ENCODE measurements at places on chromosomes 6 and 20.
A peak's percentile ranks its signal among the peaks of the same experiment; 100 is the strongest.

- DNase-seq: no peak
Measured at GRCh38 chr6:104711371-104711770, 148.3 kb downstream of the HACE1 start.

DNA sequence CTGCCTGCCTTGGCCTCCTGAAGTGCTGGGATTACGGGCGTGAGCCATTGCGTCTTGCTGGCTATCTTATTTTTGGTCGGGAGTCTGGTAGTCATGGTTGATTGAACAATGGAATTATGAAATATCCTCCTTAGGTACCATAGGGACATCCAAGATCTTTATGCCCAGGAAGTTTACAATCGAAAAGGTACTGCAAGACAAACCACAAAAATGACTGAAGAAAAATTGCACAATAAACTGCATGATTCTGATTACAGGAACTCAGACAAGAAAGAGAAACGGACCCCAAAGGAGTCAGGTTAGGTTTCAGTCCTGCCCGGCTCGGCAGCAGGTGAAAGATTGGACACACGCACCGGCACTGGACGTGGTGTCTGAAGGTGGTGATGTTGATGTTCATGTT, 5.3 kb downstream of the SLC26A8 start:
- DNase-seq: no peak

- no peak for DNase-seq
Measured at GRCh38 chr20:591941-592340, 18.2 kb downstream of the TCF15 start.

DNA sequence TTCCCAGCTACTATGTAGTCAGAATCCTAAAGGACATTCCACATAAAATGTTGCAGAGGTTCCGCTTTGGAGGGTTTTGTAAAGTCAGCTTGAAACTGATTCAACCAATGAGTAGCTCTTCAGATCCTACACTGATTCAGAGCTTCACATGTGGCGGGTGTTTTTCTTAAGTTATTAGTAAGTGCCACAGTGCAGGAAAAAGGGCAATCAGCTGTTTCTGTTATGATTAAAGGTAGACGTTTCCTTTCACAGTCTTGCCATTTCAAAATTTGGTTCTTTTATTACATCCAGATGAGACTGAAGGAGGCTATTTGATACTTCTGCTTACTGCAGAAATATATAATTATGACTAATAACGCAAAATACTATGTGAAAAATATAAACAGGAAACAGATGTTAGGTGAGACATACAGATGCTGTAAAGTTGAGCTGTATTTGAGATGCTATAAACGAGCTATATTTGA, 443.9 kb downstream of the CDKAL1 start:
- DNase-seq: no peak

DNA sequence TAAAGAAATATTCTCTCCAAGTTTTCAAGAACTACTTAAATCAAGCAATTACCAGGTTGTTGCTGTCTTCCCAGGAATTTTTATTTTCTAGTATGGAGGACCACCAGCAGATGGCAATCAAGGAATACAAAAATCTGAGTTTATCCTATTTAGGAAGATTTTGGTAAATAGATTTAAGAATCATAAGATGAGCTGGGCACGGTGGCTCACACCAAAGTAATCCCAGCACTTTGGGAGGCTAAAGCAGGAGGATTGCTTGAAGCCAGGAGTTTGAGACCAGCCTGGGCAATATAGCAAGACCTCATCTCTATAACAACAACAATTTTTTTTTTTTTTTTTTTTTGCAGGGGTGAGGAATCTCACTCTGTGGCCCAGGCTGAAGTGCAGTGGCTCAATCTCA, 19.3 kb upstream of the SEC63 start:
- DNase-seq: no peak

DNA sequence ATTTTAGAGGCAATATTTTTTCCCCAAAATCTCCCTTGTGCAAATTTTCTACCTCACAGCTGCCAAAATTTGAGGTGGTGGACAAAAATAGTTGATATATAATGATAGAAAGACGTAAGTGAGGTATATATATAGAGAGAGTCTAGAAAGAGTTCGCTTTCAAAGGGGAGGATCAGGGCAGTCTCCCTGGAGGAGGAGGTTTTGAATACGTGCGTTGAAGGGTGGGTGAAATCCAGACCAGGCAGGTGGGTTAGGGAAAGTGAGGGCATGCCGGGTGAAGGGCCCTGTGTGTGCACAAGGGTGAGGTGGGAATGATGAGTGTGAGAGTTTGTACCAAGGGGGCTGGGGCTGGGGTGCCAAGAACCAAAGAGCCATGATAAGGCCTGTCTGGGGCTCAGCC, 100.2 kb downstream of the CEBPB start:
- no peak for DNase-seq

- DNase-seq: no peak
Measured at GRCh38 chr6:133241901-133242636, 912 bp downstream of the EYA4 start.

- peak; percentile 61 for DNase-seq
Measured at GRCh38 chr6:30490026-30490876, 942 bp downstream of the HLA-E start.

DNA sequence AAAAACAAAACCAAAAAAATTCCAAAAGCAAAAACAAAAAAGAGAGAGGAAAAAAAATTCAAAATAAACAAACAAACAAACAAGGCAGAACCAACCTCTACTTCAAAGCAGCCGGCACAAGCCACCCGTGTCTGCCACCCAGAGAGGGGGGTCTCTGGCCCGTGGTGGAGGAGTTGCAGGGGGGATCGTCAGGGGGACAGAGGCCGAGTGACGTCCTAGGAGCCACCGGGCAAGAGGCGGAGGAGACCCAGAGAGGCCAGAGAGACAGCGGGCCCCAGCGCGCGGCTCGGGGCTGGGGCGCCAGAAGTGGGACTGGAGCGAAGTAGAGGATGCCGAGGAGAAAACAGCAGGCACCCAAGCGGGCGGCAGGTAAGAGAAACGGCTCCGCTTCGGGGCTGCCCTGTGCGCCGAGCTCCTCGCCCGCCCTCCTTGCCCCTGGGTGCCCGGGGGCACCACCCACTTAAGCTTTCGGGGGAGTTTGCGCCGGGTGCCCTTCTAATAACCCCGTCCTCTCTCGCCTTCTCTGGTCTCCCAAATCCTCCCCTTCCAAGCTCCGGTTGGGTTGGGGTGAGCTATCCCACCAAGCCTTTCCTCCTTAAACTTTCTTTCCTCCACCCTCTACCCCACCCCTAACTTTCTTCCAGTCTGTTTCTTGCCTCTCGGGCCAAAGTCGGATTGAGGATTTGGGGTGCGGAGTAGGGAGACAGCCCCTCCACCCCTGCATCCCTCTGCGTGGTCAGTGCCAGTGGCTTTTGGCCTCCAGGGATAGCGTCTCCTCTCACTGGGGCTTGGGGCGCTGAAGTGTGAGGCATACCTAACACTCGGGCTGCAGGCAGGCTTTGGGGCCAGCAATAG, 1.0 kb downstream of the TSHZ2 start:
- no peak for DNase-seq

DNA sequence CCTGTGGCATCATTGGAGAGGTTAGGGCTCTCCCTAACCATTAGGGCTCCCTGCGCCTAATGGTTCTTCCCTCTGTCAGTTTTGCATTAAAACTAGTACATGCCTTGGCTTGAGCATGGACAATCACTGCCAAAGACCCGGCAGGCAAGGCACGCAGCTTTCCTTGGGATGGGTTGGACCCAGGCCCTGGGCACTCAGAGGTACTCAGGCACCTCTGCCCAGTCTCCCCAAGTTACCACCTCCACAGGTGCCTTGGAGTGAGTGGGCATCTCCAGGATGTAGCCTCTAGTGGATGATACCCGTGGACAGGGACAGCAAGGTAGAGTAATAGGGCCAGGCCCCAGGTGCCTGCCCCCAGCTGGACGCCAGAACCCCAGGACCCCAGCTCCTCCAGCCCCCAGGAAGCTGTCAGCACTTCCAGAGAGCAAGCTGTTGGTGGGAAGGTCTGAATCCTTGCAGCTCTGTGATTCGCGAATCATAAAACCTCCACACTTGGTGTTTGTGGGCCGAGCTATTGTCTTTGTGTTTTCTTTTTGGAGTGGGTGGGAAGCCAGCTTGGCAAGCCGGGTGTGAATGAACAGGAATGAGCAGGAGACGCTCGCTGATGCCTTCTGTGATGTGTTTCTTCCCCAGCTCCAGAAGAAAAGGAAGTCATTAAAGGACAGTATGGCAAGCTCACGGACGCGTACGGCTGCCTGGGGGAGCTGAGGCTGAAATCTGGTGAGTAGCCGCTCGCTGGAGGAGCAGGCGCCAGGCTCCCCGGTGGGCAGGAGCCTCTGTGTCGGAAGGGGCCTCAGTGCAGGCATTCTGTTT, 35.1 kb downstream of the SYNJ2 start:
- DNase-seq: no peak

- DNase-seq: no peak
Measured at GRCh38 chr20:4840801-4841200, 119.1 kb downstream of the PRND start.

DNA sequence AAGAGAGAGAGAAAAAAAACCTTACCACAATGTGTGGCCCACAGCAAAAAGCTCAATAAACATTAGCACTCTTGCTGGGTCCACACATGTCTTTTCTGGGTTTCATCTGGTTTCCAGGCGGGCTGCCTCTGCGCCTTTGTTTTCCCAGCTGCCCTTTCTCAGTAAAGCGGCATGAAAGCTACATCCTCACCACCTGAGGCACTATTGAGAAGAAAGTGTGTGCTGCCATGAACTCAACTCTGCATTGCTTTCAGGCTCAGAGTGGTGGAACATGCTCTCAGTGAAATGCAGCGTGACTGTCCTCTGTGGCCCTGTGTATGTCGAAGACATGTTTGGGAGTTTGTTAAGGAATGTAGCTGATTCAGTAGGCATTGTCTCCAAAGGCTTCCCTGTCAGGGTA, 102.3 kb downstream of the LYRM2 start:
- no peak for DNase-seq

DNA sequence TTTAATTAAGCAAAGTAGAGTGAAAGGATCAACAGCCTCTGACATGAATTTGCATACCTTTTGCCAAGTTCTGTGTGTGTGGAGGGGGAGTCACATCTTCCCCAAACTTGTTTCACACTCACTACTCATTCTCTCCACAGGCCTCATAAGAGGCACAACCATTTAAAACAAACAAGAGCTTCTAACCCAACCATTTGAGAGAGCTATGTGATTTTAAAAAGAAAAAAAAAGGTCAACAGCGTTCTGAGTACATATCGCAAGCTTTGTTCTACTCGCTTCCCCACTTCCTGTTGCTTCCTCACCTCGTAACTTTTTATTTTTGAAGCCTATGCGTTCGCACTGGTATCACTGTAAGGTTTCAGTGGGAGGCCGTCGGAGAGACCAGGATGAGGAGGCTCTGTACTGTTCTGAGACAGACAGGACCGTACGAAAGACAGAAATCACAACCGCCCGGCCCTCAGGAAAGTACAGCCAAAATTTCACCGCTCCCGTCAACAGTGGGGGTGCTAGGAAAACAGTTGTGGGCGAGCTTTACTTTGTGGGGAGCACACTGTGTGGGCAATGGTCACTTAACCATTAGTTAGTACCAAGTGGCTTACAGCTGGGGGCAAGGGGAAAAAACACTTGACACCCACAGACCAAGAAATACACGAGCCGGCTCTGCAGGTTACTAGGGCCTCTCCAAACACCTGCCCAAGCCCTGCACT, 61.3 kb downstream of the TRERF1 start:
- DNase-seq: no peak

DNA sequence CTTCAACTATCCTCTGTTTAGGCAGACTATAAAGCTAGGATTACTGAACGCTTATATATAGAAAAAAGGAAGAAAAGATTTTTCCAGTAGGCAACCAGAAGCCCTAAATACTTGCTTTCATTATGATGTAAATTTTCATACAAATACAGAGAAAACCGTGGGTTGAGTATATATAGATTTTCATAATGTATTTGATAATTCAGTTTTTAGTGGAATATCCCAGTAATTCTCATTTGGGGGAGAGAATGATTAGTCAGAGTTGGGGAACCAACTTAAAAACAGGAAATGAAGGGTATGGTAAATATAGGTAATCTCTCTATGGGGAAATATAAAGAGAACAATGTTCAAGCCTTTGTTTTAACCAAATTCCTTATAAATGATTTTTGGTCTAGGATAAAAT, 154.0 kb upstream of the CITED2 start:
- no peak for DNase-seq

DNA sequence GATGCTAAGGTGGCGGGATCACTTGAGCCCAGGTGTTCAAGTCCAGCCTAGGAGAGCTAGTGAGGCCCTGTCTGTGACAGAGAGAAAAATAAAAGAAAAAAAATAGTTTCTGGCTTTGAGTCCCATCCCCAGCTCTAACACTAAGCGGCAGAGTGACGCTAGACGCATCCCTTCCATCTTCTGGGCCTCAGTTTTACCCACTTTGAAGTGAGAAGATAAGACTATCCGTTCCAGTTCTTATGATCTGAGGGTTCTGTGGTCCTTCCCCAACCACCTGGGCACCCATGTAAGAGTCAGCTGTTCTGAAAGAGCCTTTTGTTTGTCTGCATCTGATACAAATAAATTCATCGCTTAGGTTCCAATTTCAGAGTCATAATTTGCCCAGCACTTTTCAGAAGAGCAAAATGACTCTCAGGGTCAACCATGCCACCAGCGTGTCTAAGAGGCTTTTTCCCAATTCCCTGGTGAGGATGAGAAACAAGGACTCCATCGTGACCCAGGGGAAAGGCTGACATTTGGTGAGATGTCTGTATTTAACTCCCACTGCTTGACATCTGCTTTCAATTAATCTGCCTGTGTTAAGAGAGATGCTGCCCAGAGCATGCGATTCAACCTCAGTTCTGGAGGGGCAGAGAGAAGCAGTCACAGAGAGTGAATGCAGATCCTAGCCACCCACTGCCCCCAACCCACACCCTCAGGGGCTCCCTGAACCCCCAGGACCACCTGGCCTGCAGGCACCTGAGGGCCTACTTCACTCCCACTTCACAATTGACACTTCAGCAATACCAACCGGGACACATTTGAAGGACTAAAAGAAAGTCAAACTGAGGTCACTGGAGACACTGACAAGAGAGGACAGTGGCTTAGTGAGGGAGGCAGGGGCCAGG, 131.6 kb upstream of the TOP1 start:
- DNase-seq: no peak

- DNase-seq: no peak
Measured at GRCh38 chr6:130995783-130996447, 67.1 kb downstream of the EPB41L2 start.

- DNase-seq: no peak
Measured at GRCh38 chr20:10982692-10983091, 308.9 kb upstream of the JAG1 start.

GRCh38 chr6:118535176-118535844, 12.8 kb upstream of the PLN start:
- DNase-seq: no peak

DNA sequence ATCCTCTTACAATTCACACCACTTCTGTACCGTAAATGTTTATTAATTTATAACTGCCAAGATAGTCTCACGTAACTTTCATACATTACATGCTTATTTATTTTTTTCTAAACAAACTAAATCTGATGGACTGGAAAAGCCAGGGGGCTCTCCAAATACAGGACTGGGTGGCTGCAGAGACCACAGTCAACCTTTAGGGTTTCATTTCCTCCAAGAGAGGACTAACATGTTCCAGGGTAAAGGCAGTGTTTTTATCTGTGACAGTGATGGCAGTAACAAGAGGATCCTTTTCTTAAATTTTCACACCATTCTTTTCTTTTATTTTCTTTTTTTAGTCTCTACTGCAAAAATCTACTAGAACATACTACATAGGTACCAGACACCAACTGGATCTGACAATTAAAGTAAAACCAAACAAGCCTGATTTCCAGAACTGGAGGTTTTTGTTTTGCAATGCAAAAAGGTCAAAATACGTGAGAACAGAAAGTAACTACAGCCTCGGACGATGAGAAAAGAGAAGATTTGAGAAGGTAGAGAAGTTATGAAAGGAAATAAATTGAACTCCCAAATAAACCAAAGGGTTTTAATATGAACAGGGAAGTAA, 1.2 kb downstream of the LMBRD1 start:
- DNase-seq: no peak
